Smooth muscle cell of the umbilical artery (primary cell): ENCODE measurements at places on chromosomes 2 and 18. TPM values are rescaled to one million over a fixed set of nuclear protein-coding genes. Genes with fewer than 3 reads are reported as not detected.

Gene EPB41L3
- total RNA-seq = 1.0 and 3.6 TPM in 2 replicates

Gene RAB6D
- total RNA-seq = not detected in 2 replicates

Gene COLEC12
- total RNA-seq = 0.28 and 0.30 TPM in 2 replicates

Gene SCYGR4
- not detected in 2 replicates for total RNA-seq

Gene RGPD4
- not detected in 2 replicates for total RNA-seq

Gene MERTK
- total RNA-seq = 0.30 and 0.46 TPM in 2 replicates

Gene TTN
- under 0.01 and 1.0 TPM in 2 replicates for total RNA-seq

Gene CHRND
- not detected in 2 replicates for total RNA-seq
